ENCODE measurements at places on chromosomes 1 and 21.

- DNase-seq, result peak; percentile 31
These were observed 520 bp downstream of the TMEM201 start for GRCh38 chr1:9589144-9589718.

DNA sequence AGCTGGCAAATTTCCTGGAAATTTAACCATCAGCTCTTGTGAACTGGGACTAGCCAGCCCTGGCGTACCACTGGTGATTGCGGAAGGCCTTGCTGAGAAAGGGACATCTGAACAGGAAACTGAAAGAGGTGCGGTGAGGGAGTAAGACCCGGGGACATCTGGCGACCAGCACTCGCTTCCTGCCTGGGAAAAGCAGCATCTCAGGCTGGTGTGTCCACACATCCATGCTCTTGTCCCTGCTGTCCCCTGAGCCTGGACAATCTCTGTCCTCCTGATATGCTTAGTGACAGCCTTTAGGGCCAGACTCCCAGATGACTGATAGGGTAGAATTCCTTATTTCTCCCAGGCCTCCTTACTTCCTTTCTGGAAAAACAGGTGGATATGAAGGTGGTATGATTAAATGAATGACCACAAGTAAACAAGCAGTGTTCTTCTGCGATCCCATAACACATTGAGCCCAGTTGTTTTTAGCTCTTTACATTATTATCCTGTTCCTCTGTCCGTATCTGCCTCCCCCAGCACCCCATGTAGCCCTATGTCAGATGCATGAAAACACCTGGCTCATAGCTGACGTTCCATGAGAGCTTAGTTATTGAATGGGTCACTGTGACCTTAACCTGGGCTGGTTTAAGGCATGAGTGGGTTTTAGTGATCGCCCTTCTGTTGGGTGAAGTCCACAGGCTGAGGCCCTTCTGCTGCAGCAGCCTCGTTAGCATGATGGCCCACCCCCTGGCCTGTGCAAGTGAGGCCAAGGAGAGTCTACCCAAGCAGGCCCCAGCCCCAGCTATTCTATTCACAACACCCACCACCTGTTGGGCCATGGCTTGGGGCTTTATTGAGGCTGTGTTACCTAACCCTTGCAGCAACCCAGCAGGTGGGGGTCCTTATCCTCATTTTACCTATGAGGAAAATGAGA is 76.1 kb upstream of the GADD45A start:
- DNase-seq, result no peak

GRCh38 chr1:225691377-225691776 is 38.5 kb upstream of the ENAH start:
- DNase-seq, result no peak

DNA sequence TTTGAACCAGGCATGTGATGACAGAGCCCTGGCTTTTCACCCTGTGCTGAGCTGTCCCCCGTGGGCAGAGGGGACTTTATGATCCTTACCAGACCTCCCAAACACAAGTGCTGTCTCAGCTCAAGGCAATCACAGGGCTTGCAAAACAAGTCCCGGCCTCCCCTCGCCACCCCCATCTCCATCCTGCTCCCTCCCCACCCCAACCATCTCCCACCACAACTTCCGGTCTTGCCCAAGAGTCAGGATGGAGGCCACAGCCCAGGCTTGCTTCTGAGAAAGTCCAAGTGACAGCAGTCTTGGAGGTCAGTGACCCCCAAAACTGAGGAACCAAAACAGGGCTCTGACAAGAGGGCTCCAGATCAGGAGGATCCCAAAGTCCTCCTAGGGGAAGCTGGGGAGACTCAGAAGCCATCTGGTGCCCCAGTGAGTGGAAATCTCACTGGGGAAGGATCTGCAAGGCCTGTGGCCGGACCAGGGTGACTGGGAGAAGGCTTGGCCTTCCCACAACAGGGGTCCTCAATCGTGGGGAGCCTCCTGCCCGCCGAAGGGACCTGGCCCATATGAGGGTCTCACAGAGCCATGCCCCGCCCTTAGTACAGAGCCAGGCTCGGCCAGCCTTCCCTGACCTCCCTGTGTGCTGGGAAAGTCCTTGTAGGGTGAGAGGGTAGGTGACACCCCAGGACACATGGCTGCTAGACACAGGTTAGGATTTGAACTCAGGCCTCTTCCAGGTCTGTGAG is 4.5 kb upstream of the SDC3 start:
- DNase-seq, result no peak

DNA sequence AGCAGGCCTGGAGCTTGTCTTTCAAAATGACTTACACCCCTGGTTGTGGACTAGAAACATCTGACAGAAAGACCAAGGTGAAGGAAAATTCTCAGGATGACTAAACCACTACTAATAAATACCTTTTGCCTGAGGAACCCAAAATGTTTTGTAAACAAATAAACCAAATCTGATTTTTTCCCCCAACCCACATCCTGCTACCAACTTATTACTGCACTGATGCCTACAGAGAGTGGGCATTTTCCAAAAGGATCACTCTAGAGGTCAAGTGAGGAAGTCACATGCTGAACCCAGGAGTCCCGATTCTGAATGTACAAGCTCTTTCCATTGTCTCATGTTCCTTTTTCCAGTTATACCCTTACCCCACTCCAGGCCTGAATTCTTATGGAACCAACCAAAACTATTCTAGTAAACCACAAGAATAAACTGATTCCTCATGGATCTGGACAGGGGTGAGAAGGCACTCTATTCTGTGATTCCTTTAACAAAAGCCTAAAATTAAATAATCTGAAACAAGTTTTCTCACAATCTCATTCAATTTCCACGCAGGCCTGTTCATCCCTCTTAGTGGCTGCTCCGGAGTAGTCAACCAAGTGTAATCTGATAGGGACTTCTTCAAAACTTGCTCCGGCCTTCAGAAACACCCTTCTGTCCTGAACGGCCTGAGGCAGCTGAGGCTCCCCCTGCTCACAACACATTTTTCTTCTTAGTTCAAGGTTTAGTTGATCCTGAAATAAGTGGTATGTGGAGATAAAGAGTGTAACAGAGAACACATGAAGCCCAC is 1.4 kb downstream of the PI4KB start:
- DNase-seq, result no peak

DNA sequence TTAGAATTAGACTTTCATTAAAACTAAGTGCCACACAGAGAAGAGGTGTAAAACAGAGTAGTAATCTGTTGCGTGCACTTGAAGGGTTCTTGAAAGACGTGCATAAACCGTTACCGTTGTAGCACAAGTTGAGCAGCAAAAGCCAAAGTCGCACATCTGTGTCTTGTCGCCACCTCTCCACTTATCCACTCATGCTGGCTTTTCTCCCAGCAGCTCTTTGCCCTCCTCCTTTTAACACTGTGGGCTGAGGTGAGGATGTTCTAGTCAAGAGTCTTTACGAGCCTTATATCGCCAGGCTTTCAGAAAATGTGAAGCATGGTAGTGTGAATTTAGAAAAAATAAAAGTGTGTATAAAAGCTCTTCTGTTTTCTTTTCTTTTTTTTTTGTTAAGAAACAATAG is 48.0 kb downstream of the NR5A2 start:
- no peak for DNase-seq

- DNase-seq, result no peak
These were observed 28.0 kb downstream of the RRP1 start for GRCh38 chr21:43817157-43818086.

GRCh38 chr1:222644636-222644980 is 26.7 kb downstream of the MIA3 start:
- no peak for DNase-seq

GRCh38 chr1:201730611-201731010 is 98.3 kb upstream of the IPO9 start:
- DNase-seq, result no peak

- peak; percentile 55 for DNase-seq
These were observed 81.5 kb downstream of the ABCA4 start for GRCh38 chr1:94039514-94039870.

DNA sequence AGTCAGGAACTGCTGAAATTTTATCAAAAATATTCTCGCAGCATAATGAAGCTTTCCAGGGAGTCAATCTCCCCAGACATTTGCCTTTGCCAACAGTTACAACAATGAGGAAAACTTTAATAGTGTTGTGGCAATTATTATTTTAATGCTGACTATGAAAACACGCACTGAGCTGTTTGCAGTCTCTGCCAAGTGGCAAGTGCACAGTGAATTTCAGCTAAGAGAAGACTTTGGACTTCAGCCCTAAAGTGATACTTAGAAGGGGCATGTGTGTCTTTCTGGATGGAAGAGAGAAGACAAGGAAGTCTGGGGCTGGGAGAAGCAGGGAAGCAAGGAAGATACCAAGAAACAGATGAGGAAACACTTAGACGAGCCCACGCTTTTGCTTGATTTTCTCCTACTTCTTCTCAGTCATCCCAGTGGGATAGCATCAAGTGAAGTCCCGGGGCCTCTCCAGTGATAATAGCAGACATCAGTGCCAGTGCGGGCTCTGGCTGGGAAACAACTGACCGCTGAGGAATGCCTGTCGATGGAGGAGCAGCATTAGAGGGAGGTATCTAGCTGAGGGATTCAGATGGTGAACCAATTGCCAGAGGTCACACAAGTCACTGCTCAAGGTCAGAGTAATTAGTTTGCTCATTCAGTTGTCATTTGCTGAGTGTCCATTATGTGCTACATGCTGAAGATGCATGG is 196.3 kb downstream of the TTLL7 start:
- no peak for DNase-seq

- DNase-seq, result no peak
These were observed 71.3 kb downstream of the RPE65 start for GRCh38 chr1:68378296-68379084.

DNA sequence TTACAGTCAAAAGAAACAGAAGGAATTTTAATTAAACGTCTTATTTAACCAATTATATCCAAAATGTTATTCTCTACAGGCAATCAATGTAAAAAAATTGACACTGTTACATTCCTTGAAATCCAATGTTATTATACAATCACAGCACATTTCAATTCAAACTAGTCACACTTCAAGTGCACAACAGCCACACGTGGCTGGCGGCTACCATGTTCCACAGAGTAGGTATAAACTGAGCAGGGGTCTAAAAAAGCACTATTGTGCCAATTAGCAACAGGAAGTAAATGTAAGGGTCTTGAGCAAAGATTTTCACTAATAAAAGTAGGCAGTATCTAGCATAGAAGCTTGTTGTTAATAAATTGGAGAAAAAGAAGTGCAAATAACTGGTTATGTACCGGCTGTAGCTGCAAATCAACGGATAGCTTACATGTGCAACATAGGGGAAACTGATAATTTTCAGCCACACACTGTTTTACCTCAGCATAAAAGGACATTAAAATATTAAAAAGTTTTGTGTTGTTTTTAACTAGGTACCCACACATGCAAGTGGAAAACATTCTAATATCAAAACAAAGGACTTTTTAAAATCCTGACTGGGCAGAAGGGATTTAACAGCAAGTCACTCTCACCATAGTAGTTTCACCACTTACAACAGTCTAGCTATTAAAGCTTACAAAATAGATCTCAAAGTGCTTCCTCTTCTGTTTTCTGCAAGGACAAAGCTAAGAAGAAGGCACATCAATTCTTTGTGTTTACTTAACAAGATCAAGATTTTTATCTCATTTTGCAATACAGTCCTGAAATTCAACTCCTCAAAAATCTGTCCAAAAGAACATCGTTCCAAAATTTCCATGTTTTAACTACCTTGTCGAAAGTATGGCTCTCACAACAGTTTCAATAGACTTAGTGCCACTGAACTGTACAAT is 2.5 kb downstream of the CSDE1 start:
- DNase-seq, result no peak

GRCh38 chr1:222928212-222928611 is 113.4 kb downstream of the DISP1 start:
- no peak for DNase-seq

- no peak for DNase-seq
These were observed 127.1 kb downstream of the S1PR1 start for GRCh38 chr1:101363891-101364318.

DNA sequence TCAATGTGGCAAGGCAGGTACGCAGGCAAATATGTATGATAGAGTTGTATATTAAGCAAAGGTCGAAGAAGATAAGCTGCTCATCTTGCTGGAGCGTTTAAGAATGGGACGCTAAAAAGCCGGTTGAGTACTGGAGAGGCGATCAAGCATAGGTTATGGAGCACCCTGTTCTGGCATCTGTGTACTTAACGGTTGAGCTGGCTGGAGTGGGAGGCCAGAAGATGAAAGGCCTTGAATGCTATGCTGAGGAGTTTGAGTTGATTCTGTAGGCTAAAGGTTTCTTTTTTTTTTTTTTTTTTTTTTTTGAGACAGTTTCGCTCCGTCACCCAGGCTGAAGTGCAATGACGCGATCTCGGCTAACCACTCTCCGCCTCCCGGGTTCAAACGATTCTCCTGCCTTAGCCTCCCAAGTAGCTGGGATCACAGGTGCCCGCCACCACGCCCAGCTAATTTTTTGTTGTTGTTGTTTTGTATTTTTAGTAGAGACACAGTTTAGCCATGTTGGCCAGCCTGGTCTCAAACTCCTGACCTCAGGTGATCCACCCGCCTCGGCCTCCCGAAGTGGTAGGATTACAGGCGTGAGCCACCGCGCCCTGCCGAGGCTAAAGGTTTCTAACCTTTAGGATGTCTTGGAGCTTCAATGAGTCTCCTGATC is 850 bp upstream of the KHDC4 start:
- no peak for DNase-seq

GRCh38 chr1:172758259-172758658 is 99.4 kb downstream of the FASLG start:
- no peak for DNase-seq

GRCh38 chr1:156002188-156002911 is 18.4 kb downstream of the SSR2 start:
- DNase-seq, result no peak

DNA sequence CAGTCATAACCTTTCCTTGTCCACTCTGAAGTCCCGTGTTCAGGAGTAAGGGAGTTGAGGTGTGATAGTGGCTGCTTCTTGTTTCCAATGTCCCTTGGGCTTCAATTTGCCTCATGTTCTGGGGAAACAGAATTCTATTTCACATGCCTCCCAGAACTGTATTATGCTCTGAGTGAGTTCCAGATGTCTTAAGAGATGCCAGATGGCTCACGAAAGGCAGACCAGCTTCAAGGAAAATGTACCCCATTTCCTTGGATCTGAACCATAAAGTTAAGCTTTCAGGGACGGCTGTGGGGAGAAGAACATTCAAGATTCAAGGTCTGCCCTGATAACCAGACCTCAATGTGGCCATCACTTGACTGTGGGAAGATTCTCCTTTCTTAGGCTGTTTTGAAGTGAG is 42.4 kb downstream of the C1orf87 start:
- no peak for DNase-seq

DNA sequence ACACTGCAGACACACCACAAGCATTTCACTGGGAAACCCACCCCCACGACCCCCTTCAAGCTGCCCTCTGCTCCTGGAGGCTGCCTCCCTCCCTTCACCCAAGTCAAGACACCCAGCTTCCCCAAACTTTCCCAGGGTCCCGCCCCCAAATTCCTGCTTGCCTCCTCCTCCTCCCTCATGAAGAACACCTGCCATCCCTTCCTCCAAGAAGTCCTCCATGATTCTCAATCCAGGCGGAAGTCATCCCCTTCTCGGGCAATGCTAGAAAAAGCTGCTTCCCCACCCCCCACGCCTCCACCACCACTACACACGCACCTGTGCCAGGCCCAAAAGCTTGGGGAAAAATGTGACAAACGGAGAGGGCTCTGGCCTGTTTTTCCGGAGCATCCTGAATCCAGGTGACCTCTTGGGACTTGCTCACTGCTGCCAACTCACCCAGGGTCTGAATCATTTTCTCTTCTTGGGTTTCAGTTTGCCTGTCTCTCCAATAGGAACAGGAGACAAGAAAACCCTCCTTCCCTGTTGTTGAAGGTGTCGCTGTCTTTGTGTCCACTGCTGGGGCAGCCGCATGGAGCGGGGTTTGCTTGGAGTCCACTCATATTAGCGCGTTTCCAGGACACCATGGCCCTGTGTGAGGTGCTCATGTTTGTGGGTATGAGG is 101.0 kb upstream of the CASZ1 start:
- DNase-seq, result no peak

- DNase-seq, result no peak
These were observed 982 bp upstream of the IL24 start for GRCh38 chr1:206896261-206896660.
